ENCODE measurements at places on chromosomes 12 and 14. TPM values are rescaled to one million over a fixed set of nuclear protein-coding genes. Genes with fewer than 3 reads are reported as not detected.

LRP1-AS gene
- polyA plus RNA-seq, result not detected

ITPK1 gene
- 29.8 TPM for polyA plus RNA-seq

MYH7 gene
- 0.40 TPM for polyA plus RNA-seq

MON2 gene
- polyA plus RNA-seq, result 43.9 TPM

MCRS1 gene
- polyA plus RNA-seq, result 72.6 TPM

KRT83 gene
- polyA plus RNA-seq, result not detected

RNFT2 gene
- polyA plus RNA-seq, result 4.2 TPM

NTS gene
- 5.6 TPM for polyA plus RNA-seq

GRCh38 chr12:28611115-28611435 is 420.8 kb downstream of the CCDC91 start:
- DNase-seq, result no peak

DNA sequence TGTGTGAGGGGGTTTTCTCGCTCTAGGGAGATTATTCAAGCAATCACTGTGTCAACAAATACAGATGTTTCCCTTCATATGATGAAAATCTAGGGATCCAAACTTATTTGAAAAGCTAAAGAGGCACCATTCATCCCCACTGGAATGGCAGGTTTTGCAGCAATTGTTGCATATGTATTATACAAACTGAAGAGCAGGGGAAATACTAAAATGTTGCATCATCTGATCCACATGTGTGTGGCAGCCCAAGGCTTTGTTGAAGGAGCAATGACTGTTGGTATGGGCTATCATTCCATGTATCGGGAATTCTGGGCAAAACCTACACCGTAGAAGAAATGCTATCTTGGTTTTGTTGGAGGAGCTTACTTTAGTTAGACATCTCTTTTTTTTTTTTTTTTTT is 4.1 kb upstream of the PRPF40B start:
- no peak for DNase-seq

DNA sequence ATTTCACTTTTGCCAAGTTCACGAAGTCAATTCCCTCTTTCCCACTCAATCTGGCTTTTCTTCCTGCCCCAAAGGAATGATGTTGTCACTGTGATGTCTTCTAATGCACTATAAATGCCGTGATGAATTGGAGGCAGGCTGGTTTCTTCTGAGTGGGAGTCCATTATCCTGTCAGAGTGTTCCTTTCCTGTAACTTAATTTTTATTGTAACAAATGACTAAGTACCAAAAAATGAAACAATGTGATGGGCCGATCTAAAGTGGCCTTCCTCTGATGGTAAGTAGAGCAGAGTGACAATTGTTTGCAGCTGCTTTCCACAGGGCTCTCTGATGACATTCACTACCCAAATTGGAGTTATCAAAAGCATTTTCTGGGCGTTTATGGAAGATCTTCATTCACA is 22.2 kb downstream of the TMEM30B start:
- DNase-seq, result no peak

GRCh38 chr12:87427770-87428169 is 601.4 kb downstream of the C12orf50 start:
- DNase-seq, result no peak

GRCh38 chr12:92961949-92962348 is 32.9 kb upstream of the EEA1 start:
- no peak for DNase-seq

GRCh38 chr12:14322403-14322802 is 43.1 kb upstream of the ATF7IP start:
- no peak for DNase-seq

GRCh38 chr14:22598099-22598895 is at the start of gene ABHD4:
Gene ABHD4, plus strand, starts transcription at chr14:22598300. Its CDS starts 7 bp downstream, at chr14:22598307.
- peak; percentile 79 for DNase-seq

- DNase-seq, result no peak
Observed at GRCh38 chr12:6450091-6450868, 1.6 kb upstream of the TAPBPL start.

GRCh38 chr14:32167907-32168306 is 33.9 kb upstream of the RNU6-7 start:
- no peak for DNase-seq

GRCh38 chr12:95227818-95228356 is 10.3 kb downstream of the VEZT start:
- no peak for DNase-seq

DNA sequence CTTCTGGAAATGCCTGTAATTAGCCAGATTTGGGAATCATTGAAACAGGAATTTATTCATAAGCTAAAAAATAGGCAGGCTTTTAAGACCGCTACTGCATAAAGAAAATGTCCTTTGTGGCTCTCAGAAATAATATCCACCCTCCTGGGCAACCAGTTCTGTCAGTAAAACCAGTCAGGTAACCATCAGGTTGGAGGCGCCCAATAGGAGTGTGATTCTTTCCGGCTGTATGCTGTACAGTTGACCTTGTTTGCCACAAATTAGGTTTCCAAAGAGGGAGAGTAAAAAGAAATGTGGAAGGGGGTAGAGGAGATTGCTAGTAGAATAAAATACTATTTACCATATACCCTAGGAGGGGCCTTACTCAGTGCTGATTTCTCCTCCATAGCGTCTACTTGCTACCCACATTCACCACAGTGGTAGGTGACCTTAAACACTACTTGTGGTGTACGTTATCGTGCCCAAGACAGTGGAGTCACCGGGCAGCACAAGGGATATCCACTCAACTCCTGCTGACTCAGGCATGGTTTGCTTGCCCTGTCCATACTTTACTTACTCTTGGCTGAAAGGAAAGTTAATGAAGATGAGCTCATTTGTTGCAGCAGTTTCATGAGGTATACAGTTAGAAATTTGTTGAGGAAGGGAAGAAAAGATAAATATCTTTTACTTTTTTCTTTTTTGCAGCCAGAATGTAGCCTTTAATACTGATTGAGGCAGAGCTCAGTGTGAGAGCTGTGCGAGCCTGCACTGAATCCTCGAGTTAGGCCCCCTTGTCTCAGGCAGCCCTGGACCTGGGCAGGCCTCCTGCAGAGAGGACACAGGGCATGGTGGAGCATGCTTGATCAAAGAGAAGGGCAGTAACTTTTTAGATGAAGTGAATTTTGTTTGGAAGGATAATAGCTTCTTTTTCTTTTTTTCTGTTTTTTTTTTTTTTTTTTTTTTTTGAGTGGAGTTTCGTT is 76.7 kb downstream of the DIP2B start:
- DNase-seq, result no peak

DNA sequence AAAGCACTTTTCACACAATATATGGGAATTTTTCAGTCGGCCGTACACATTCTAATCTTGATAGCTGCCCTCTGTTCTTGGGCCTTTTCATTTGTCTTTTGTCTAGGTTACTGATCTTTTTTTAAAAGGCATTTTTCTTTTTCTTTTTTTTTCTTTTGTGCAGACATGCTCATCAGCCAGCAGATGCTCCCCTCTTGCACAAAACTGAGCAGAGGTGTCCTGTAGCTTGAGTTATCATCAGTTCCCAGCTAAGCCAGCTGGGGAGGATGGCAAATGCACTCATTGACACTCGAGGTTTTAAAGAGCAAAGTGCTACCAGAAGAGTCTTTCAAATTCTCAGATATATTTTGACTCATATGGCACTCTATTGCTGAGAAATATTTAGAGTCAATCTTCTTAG is 913.9 kb upstream of the SEL1L start:
- DNase-seq, result no peak

DNA sequence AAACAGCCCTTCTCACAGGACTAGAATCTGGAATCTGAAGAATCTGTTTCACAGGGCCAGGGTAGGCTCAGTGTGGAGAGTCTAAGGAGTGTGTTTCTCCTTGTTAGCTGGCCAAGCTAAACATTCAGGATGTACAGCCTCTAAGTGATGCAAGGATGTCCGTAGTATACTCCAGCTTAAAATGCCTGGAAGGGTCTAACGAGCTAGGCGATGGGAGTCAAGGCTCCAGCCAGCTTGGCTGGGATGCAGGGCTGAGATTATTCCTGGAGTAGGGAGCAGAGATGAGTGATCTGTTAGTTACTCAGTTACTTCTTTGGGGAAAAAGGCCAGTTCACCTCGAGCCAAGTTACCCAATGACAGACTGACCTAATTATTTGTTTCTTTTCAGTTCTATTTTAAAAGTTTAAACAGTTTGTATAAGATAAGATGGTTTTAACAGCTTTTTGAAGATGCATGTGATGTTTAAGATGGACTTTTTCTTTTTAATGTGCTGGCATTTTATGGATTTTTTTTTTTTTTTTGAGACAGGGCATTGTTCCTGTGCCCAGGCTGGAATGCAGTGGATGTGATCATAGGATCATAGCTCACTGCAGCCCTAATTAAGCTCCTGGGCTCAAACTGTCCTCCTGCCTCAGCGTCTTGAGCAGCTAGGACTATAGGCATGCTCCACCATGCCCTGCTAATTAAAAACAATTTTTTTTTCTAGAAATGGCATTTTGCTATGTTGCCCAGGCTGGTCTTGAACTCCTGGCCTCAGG is 41.1 kb downstream of the SYNE2 start:
- DNase-seq, result no peak

GRCh38 chr14:42391146-42391834 is 784.6 kb downstream of the LRFN5 start:
- DNase-seq, result no peak

- DNase-seq, result no peak
Observed at GRCh38 chr12:78871566-78871965, 7.0 kb downstream of the SYT1 start.

GRCh38 chr14:28299227-28299626 is 467.4 kb upstream of the FOXG1 start:
- DNase-seq, result no peak

All from renal pelvis (tissue), 12 donors.